Articular chondrocyte of knee joint (primary cell): ENCODE measurements at places on chromosomes 6 and 20. TPM values are rescaled to one million over a fixed set of nuclear protein-coding genes. Genes with fewer than 3 reads are reported as not detected.

The RAET1L gene
- total RNA-seq = not detected in 2 replicates

The TPMT gene
- 20.1 and 20.4 TPM in 2 replicates for total RNA-seq

The CHMP4B gene
- 42.4 and 57.4 TPM in 2 replicates for total RNA-seq

The LGSN gene
- total RNA-seq = not detected in 2 replicates

The RFX6 gene
- total RNA-seq = not detected in 2 replicates

The HSPA12B gene
- total RNA-seq = 0.13 and 0.22 TPM in 2 replicates

The CDS2 gene
- 39.5 and 40.6 TPM in 2 replicates for total RNA-seq

The ZNF391 gene
- total RNA-seq = 4.3 and 5.7 TPM in 2 replicates

The BTN1A1 gene
- total RNA-seq = not detected in 2 replicates

The RCAN2 gene
- 2.1 and 3.8 TPM in 2 replicates for total RNA-seq

The ANGPT4 gene
- total RNA-seq = under 0.01 TPM in 1 of 2 replicates, not detected in the other

The HMGCLL1 gene
- 0.13 TPM in 1 of 2 replicates, not detected in the other for total RNA-seq

The NANP gene
- 11.5 and 11.8 TPM in 2 replicates for total RNA-seq

The SMPDL3A gene
- total RNA-seq = 15.1 and 21.3 TPM in 2 replicates

The SOX4 gene
- 39.6 and 41.2 TPM in 2 replicates for total RNA-seq

The ANKRD6 gene
- total RNA-seq = 13.7 and 21.1 TPM in 2 replicates

The FOXF2 gene
- total RNA-seq = 3.8 and 5.7 TPM in 2 replicates

The PTPRK gene
- 47.6 and 59.2 TPM in 2 replicates for total RNA-seq

The MUC22 gene
- not detected in 2 replicates for total RNA-seq

The PRSS16 gene
- total RNA-seq = not detected in 2 replicates

The NHSL1 gene
- 5.4 and 7.0 TPM in 2 replicates for total RNA-seq

The RAE1 gene
- 23.4 and 32.1 TPM in 2 replicates for total RNA-seq

The MAS1 gene
- not detected in 2 replicates for total RNA-seq

The OXT gene
- total RNA-seq = not detected in 2 replicates
